Globus pallidus (tissue), 1 donor: ENCODE measurements at places on chromosomes 7 and 10.

GRCh38 chr10:70969188-70969587, 80.8 kb upstream of the PCBD1 start:
- DNase-seq: no peak

DNA sequence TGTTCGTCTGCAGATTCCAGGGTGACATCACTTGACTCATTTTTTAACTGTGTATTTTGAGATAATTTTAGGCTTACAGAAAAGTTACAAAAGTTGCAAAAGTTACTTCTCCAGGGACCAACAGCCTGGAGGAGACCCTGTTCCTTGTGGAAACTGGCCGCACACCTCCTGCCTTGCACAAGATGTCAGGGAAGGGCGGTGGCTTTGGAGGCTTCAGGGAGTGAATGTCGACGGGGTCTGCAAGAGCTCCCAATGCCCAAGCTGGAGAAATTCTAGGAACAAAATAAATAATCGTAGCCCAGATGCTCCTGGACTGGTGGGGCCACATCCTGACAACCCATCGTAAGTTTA, 62.2 kb upstream of the FAM20C start:
- DNase-seq: no peak

DNA sequence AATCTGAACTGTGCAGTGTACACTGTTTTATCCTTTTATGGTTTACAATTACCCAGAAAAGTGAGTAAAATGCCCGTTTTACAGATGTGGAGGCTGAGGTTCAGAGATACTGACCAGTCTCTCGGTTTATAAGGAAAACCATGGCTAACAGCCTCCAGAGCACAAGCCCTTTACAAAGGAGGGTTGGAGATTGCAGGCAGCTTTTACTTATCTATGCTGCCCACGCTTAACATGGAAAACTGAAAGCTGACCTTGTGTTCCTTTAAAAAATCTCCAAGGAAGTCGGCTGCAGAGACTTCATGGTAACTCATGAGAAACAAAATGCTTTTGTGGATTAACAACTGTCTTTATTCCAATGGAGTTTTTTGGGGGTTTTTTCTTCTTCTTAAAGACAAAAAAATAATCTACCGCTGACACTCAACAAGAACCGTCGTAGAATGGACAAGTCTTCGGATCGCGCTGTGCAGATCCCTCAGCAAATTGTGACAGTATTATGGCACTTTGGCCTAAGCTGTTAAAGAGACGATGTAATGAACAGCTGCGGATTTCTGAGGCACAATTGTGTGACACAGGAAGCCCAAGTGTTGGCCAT, 654 bp upstream of the SLF2 start:
- no peak for DNase-seq

GRCh38 chr10:78462726-78463228, 429.1 kb downstream of the RPS24 start:
- DNase-seq: no peak

- no peak for DNase-seq
Measured at GRCh38 chr7:98398567-98399372, 2.1 kb downstream of the BAIAP2L1 start.

DNA sequence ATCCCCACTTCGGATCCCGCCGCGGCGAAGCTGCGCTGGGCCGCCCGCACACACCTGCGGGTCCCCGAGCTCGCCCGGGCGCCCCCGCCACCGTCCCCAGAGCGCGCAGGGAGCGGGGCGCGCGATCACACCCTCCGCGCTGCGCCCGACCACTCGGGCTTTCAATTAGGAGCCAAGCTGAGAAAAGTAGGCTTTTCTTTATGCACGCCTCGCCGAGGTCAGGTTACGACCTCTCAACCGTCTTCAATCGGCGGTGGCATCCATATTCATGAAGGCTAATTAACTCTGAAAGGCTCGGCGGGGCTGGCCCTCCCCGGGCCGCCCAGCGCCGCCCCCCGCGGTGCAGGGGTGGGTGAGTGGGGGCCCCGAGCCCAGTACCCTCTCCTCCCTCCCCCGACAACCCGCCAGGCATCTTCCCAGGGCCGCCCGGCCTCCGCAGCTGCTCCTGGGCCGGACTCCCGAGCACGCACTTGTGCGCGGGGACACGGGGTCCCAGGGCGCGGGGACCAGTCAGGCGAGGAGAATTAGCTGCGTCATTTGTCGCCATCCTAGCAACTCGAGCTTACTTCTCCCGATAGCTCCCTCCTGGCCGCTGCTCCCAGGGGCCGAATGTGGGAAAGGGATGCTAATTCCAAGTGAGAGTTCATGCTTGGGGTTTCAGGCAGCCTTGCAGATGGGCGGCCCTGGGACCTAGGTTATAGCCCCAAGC, 155.5 kb upstream of the LYZL2 start:
- DNase-seq: peak; percentile 92

DNA sequence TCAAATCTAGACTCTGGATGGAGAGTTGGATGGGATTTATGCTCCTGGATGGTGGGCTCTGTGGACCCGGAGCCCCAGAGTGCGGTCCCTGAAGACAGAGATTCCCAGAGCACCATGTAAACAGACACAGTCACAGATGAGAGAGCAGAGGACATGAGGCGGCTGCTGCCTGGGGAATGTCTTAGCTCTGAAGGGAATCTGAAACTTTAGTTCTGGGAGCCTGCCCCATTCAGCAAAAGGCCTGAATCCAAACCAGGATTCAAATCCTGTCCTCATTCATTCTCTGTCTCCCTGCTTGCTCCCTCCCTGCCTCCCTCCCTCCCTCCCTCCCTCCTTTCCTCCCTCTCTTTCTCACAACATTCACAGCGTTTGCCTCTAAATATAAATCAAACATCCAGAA, 49.5 kb upstream of the CALD1 start:
- no peak for DNase-seq

DNA sequence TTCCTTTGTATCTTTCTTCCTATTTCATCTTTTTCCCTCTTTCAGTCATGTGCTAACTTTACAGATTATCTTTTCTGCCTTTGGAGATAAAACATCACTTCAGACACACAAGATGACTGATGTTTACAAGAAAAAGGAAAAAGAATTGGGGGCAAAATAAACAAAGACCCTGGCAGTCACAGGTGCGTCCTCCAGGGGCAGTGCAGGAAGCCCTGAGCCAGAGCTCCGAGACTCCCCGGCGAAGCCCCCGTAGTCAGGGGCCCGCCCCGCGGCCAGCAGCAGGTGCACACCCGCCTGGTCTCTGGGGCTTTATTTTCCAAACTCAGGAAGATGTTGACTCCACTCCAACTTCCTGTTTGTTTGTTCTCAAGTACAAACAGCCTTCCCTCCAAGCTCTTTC, 10.2 kb downstream of the STK32C start:
- no peak for DNase-seq

DNA sequence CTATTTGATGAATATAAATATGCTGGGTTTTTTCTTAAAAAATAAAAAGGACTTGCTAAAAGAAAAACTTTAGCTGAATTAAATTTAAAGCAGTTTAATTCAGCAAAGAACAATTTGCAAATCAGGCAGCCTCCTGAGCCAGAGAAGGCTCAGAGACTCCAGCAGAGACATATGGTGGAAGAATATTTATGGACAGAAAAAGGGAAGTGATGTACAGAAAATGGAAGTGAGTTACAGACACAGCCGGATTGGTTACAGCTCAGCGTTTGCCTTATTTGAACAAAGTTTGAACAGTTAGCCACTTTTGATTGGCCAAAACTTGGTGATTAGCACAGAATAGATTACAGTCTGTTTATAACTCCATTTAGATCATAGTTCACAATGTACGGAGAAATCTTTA, 110.3 kb downstream of the GAD2 start:
- no peak for DNase-seq

GRCh38 chr10:25875556-25876165, 58.4 kb upstream of the MYO3A start:
- peak; percentile 61 for DNase-seq

DNA sequence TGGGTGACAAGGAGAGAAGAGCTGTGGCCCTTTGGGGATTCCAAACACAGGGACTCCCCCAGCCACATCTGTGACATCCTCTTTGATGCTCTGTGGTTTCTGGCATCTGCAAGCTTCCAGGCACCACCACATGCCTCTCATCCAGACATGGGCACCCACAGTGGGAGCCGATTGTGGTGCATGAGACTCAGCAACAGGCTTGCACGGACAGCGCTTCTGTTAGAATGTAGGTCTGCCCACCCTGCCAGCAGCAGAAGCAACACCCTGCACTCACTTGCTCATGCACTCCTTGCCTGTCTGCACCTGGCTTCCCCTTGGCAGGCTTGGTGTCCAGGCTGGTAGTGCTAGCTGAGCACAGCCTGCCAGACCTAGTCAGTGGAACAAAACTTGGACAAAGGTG, 735.0 kb upstream of the ZWINT start:
- DNase-seq: no peak

DNA sequence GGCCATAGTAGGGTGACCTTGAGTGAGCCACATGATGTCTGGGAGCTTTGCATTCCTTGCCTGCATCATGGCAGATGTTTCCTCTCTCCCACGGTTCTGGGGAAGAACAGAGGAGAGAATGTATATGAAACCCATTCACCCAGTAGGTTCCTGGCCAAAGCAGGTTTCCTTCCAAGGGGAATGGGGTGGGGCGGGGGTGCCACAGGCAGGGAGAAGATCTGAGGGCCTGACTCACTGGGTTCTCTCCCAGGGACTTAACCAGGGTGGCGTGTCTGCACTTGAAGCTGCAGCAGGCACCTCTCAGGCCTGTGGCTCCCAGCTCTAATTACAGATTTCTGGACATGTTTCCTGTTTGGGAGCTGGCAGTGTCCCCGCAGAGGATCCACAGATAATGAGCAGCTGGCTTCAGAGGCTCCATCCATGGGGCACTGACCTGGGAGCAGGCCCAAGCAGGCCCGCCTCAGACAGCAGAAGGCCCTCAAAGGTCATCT, 50.2 kb upstream of the ZMIZ1 start:
- no peak for DNase-seq

DNA sequence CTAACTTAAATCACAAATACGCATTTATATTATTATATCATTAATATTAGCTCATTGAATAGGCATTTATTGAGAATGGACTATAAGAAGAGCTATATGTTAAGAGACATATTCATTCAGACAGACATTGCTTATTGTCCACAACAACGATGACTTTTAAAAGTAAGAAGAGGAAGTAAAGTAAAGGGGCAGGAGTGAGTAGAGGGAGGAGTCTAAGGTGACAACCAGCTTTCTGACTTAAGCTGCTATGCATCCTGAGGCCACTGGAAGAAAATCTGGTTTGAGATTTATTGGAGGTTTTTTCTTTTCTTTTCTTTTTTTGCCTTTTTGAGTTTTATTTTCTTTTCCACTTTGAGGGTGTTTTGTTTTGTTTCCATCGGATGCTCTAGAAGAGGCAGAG, 723.5 kb downstream of the GRM8 start:
- DNase-seq: no peak

DNA sequence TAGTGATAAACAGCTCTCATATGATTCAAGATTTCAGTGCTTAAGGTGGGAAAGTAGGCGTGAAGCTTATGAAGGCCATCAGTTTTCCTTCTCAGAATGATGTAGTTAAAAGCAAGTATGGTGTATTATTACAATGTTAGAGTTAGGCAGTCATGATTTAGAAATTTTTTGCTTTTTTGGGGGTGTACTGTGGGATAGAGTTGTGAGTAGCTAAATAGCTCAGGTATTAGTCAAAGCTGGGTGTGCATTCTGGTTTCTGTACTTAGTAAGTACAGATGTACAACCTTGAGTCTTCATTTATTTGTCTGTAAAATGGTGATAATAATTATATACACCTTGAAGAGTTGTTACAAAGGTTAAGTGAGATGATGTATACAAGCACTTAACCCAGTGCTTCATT, 52.2 kb downstream of the R3HCC1L start:
- DNase-seq: no peak

GRCh38 chr7:100583132-100584053, 2.5 kb downstream of the LRCH4 start:
- DNase-seq: peak; percentile 54
